Stimulated activated CD8-positive, alpha-beta memory T cell treated with anti-CD3 and anti-CD28 coated beads, Interleukin-12 subunit alpha, Interleukin-12 subunit beta, amount 100 ng/mL, for 4 hours (primary cell): ENCODE measurements at places on chromosomes 4 and X.

GRCh38 chr4:16606691-16607090, 291.8 kb downstream of the LDB2 start:
- no peak for DNase-seq

GRCh38 chr4:182644683-182645050, 272.5 kb downstream of the DCTD start:
- no peak for DNase-seq

GRCh38 chrX:17567821-17568220, 169.5 kb upstream of the SCML1 start:
- DNase-seq, result no peak

- DNase-seq, result peak; percentile 94
These were observed at the start of gene FRG1 for GRCh38 chr4:189940178-189941004. FRG1 (plus strand) TSS chr4:189940872; CDS start chr4:189941010, 138 bp downstream.

- DNase-seq, result no peak
These were observed 16.0 kb downstream of the RTL3 start for GRCh38 chrX:78643096-78643495.
